NCI-H1694 (cell line): ENCODE measurements at places on chromosomes 2 and 18.
A peak's percentile ranks its signal among the peaks of the same experiment; 100 is the strongest.

DNA sequence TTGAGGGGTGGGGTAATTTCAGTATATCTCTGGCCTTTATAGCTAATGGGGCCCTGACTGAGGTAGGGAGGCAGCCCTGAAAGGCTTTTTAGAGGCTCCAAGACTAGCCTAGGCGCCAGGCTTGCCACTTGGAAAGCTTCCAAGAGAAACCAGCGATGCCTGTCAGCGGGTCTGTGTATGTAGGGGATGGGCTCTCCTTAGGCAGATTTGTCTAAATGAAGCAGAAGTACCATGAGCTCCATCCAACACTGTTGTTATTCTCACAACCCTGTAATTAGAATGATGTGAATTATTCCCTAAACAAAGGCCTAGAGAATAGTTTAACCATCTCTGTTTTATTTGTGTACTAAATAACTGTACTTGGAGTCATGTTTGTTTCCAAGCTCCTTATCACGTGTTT, 138.1 kb downstream of the B3GNT2 start:
- peak; percentile 73 for DNase-seq

DNA sequence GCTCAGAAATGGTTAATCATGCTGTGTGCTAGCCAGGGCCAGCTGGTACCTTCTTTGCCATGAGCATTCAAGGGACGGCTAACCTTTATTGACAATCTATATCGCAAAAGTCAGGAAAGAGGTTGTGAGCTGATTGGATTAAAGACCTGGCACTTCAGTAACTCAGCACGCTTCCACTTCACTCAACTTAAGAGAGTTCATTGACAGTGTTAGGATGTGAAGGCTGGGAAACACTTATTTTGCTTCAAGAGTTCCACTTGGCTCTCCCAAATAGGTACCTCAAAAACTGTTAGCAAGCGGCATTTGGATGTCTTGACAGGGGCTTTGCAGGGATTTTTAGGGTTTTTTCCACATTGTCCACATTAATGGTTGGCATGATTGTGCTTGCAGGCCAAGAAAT, 25.1 kb upstream of the TXNDC2 start:
- no peak for DNase-seq

DNA sequence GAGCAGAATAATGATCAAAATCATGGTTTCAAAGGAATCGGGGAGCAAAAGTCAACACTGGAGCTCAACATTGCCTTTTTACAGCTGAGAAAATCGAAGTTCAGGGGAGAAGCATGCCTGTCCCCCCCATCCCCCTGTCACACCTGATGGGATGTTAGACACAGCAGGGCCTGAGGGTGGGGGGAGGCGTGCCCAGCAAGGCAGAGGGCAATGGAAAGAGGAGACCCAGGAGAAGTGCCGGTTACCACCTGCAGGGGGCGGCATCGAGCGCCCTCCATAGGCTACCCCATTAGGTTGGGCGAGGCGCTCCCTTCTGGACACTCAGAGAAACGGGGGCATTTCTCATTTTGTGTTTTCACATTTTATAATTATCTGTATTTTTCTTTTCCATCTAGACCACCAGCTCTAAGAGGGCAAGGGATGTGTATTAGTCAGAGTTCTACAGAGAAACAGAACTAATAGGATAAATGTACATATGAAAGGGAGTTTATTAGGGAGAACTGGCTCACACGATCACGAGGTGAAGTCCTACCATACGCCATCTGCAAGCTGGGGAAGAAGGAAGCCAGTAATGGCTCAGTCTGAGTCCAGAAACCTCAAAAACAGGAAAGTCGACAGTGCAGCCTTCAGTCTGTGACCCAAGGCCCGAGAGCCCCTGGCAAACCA, 271.3 kb downstream of the LRATD1 start:
- DNase-seq: peak; percentile 79

GRCh38 chr2:71671203-71671854, 218.0 kb downstream of the DYSF start:
- no peak for DNase-seq
